Dorsolateral prefrontal cortex (tissue), 122 donors: ENCODE measurements at places on chromosomes 4 and X.

- no peak for DNase-seq
Measured at GRCh38 chrX:120823556-120823955, 52.1 kb downstream of the CT47B1 start.

- no peak for DNase-seq
Measured at GRCh38 chrX:118038614-118039365, 77.8 kb downstream of the KLHL13 start.

- DNase-seq, result no peak
Measured at GRCh38 chr4:173325007-173325736, 9.0 kb downstream of the HMGB2 start.

- DNase-seq, result no peak
Measured at GRCh38 chr4:177127658-177128057, 182.0 kb upstream of the NEIL3 start.

GRCh38 chr4:105088110-105088879 is 58.4 kb upstream of the TET2 start:
- peak; percentile 32 for DNase-seq

DNA sequence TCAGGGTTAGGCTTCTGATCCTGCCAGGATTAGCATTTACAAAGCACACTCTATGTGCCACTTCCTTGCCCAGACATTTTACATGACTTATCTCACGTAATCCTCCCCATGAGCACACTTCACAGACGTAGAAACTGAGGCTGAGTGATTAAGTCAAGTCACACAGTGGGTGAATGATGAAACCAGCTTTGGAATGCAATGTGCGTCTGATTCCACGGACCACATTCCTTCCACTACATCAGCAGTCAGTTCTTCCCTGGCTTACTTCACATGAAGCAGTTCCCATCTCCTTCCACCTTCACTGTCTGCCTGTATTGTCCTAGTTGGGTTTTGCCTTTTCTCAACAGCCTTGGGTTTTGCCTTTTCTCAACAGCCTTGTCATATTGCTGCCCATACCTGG is 134.3 kb upstream of the PPARGC1A start:
- DNase-seq, result no peak

GRCh38 chrX:118152721-118153120 is 36.1 kb upstream of the KLHL13 start:
- DNase-seq, result no peak

GRCh38 chr4:6917461-6918271 is 8.0 kb downstream of the TBC1D14 start:
- peak; percentile 71 for DNase-seq

DNA sequence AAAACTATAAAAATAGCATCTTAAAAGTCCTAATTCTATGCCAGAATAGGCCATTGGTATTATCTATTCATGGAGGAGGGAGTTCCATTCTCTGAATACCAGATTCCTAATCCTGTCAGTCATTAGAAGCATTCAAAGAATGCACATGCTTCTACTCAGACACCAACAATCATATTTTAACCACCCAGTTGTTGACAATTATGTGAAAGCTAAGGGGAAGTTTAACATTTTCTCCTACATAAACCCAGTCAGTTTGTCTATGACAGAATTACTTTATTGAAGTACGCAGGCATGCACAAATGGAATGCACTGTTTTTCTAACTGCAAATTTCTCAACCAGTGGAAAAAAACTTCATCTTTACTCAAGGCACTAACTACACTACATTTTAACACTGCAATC is 69.6 kb upstream of the MTNR1A start:
- DNase-seq, result no peak

GRCh38 chrX:1387141-1387776 is 4.7 kb downstream of the SLC25A6 start:
- no peak for DNase-seq

DNA sequence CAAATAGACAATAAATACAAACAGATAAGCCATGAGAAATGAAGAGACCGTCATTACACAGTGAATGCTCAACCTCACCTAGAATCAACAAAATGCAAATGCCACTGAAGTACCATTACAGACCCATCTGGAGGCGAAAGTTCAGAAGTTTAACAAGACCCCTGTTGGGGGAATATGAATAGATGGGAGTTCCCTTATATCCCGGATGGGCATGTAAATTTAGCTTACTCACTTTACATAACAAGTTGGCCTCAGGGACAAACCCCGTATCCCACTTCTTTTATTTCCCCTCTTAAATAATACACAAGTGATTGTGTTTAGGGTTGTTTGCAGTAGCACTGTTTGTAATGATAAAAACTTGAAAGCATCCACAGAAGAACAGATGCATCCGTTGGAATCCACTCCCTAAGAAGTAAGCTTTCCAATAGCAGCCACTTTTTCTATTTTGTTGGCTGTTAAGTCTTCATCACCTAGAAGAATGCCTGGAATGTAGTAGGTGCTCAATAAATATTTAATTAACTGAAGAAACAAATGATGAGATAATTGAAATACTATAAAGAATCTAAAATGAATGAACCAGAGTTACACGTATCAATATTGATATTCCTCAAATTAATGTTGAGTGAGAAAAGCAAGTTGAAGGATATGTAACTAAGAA is 1076.3 kb upstream of the TENM3 start:
- DNase-seq, result no peak

GRCh38 chr4:83599183-83599582 is 63.3 kb downstream of the GPAT3 start:
- no peak for DNase-seq

GRCh38 chr4:4803216-4803911 is 56.1 kb upstream of the MSX1 start:
- no peak for DNase-seq

GRCh38 chr4:101229116-101229515 is 118.2 kb downstream of the PPP3CA start:
- DNase-seq, result no peak

GRCh38 chr4:121041307-121042090 is 30.8 kb downstream of the NDNF start:
- no peak for DNase-seq

- DNase-seq, result no peak
Measured at GRCh38 chr4:139455126-139455538, 1.2 kb downstream of the RAB33B start.

GRCh38 chrX:24563291-24564010 is 83.7 kb downstream of the PCYT1B start:
- DNase-seq, result no peak

- no peak for DNase-seq
Measured at GRCh38 chrX:153055871-153056749, at the start of gene PNMA3. Gene PNMA3, plus strand, starts transcription at chrX:153056470. Its CDS starts 586 bp downstream, at chrX:153057056.

- no peak for DNase-seq
Measured at GRCh38 chr4:140176735-140177134, 22.8 kb upstream of the MAML3 start.

DNA sequence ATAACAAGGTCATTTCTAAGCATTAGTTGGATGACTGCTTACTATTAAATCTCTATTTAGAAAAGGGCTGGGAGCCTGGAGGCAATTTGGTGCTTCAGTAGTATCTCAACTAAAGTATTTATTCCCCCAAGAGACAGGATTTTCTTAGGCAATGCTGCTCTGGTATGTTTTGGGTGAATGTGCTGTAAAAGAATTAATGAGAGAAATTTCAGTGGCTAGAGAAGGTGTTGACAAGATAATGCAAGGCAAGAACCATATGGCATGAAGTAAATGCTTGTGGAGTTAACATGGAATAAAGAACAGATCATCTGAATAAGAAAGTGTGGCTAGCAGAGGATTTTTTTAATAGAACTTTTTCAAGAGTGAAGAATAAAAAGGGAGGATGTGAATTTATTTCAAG is 3.9 kb downstream of the CYP2U1 start:
- DNase-seq, result no peak

DNA sequence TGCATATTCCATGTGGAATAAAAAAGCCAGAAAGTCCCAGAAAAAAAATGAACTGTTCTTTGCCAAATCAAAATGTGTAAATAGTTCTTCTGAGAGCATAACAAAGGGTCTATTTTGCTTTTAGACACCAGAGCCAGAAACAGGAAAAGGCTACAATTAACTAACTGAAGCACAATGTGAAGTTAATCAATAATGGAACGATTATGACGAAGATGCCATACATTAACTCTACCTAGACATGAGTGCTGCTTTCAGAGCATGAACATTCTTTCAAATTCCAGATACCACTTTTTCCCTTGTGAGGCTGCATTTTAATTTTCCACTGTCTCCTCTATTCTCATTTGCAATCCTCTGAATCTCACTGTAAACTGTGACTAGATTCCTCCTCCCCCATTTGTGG is 48.7 kb upstream of the PHOX2B start:
- DNase-seq, result no peak

DNA sequence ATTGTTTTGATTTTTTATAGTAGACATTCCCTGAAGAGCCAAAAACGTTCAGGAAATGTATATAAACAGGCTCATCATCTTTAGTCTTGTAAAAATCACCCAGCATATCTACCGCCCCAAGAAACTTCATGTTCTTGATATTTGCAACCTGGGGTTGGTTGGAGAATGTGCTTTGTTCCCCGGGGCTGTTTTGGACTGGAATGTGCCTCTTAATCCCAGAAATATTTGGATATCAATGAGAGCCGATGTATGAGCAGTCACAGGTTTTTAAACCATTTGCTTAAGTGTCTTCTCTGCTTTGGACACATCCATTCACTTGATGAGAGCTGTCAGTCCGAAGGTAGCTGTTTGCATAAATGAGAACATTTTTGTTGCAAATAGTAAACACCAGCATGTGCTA is 449.7 kb downstream of the PCDH7 start:
- no peak for DNase-seq

GRCh38 chr4:86452422-86452891 is 92.6 kb upstream of the MAPK10 start:
- DNase-seq, result no peak

- DNase-seq, result no peak
Measured at GRCh38 chrX:107374132-107374531, 75.3 kb upstream of the FRMPD3 start.

- no peak for DNase-seq
Measured at GRCh38 chrX:107823456-107823855, 2.2 kb upstream of the MID2 start.

DNA sequence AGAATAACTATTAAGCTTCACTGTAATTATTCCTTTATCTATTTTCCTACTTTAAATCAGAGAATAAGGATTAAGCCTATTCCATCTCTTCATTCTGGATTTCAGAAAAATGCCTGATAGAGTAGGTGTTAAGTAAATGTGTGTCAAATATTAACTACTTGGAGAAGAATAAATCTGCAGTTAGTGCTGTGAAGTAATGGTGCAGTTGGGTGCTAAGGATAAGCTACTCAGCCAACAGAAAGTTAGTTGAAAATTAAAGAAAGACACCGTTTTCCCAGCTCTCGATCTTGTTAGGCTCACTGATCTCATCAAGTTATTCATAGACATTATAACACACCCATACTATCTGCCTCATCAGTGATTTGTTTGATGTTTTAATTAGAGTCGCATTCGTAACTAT is 7.1 kb downstream of the PF4V1 start:
- DNase-seq, result no peak

DNA sequence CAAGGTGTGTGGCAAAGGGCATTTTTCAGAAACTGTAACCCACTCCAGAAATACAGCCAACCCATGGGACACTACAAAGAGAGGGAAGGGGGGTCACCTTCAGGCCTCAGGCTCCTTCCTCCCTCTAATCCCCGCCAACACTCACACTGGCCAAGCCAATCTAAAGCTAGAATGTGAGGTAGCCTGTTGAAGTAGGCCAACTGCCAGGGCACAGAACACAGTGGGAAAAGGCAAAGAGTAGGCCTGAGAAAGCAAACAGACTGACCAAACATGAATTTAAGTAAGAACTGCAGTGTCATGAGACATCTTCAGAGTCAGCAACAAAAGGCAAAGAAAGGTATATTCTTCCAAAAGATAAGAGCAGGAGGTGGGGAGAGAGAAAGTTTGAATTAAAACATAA is 289.0 kb downstream of the HNRNPD start:
- DNase-seq, result no peak

DNA sequence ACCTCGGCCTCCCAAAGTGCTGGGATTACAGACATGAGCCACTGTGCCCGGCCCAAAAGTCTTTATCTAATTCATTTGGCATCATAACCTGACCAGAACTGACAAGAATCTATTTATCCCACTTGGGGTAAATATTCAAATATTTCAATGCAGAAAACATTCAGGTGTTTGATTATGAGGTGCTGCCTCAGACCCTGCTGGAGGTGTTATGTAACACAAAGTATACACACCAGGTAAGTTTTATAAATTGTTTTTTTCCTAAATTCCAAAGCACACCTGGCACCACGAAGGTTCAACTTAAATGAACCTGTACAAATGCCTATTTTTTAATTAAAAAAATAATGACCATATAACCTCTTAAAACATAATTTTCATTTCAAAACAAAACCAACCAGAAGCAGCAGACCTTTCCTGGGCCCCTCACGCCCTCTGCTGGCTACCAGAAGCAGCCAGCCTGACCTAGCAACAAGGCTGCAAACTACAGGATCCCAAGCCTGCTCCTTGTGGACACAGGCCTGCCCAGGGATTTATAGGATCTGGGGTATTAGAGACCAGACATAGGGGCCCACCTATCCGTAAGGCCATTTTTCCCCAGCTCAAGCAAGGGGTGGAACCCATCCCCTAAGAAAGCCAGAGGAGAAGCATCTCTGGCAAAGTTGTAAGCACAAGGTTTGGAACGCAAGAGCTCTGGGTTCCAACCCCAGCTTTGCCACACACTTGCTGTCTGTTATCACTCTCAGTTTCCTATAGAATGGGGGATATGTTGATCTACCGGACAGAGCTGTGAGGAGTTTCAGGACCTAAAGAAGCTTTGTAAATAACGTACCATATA is 11.7 kb downstream of the OTUD5 start:
- DNase-seq, result peak; percentile 48

- DNase-seq, result no peak
Measured at GRCh38 chr4:8368061-8368481, 72.5 kb downstream of the ACOX3 start.

GRCh38 chr4:139934057-139934707 is 219.8 kb downstream of the MAML3 start:
- no peak for DNase-seq

- no peak for DNase-seq
Measured at GRCh38 chrX:68824565-68825125, 4.2 kb upstream of the EFNB1 start.

GRCh38 chr4:79663865-79664264 is 255.8 kb upstream of the GK2 start:
- DNase-seq, result no peak

- DNase-seq, result no peak
Measured at GRCh38 chrX:73913580-73913979, 350.6 kb downstream of the CHIC1 start.

DNA sequence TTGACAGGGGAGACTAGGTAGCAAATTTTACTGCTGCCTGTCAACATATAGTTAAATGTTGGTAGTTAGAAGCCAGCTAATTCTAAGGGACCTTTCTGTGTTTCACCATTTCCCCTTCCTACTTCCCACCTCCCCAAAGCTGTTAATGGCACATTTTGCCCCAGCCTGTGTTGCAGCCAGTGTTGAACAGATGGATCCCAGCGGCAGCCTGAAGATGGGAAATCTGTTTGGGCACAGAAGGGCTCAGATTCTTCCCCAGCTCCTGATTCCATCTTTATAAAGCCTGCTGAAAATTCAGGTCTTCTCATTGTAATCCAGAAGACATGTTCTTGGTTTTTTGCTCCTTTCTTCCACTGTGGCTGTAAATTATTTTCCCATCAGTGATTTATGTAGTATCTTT is 89.0 kb downstream of the SPRY1 start:
- DNase-seq, result no peak

GRCh38 chr4:17512973-17513665 is 1.2 kb upstream of the QDPR start:
- no peak for DNase-seq
